ENCODE measurements at places on chromosomes 6 and 20.

DNA sequence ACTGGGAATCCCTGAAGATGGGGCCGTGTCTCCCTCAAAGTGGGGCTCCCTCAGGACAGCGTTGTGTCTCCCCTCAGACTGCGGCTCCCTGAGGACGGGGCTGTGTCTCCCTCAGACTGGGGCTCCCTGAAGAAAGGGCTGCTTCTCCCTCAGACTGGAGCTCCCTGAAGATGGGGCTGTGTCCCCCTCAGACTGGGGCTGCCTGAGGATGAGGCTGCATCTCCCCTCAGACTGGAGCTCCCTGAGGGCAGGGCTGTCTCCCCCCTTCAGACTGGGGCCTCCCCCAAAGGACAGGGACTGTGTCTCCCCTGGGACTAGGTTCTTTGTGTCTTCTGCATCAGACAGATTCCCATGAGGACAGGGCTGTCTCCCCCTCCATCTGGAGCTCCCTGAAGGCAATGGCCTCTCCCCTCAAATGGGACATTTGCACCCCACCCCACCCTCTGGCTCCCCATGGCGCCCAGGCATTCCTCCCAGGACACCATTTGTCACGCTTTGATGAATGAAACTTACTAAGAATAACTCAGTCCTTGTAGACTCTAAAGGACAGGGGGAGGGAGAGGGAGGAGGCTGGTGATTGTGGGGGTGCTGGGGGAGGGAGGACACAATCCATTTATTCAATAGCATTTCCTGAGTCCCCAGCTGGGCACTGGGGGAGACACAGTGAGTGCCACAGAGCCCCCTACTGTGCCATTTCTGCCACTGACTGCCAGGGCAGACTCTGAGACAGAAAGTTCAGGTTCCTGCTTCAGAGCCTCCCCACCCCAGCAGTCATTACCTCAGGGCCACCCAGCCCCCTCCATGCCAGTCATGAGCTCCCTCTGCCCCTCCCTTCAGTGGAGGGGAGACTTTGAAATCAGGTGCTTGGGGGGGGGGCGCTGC lies 122.4 kb downstream of the MRPL14 start:
- H3K4me1 ChIP-seq: peaks cover 20% of the 10 kb centered on the region
- H3K27ac ChIP-seq: no peak overlapping the region
- H3K36me3 ChIP-seq: no peaks in the 10 kb centered on the region

- H3K36me3 ChIP-seq: peaks cover 42% of the 10 kb centered on the region
- peaks cover 15% of the 10 kb centered on the region for H3K4me1 ChIP-seq
- no peaks in the 10 kb centered on the region for H3K27me3 ChIP-seq
- DNase-seq: no peak
- no peak overlapping the region for H3K27ac ChIP-seq
Observed at GRCh38 chr20:36825385-36826104, 50.4 kb upstream of the TLDC2 start.

GRCh38 chr20:60137657-60138245 lies 179.5 kb downstream of the CDH26 start:
- H3K4me1 ChIP-seq: no peaks in the 10 kb centered on the region
- no peaks in the 10 kb centered on the region for H3K27me3 ChIP-seq
- H3K27ac ChIP-seq: no peak overlapping the region

DNA sequence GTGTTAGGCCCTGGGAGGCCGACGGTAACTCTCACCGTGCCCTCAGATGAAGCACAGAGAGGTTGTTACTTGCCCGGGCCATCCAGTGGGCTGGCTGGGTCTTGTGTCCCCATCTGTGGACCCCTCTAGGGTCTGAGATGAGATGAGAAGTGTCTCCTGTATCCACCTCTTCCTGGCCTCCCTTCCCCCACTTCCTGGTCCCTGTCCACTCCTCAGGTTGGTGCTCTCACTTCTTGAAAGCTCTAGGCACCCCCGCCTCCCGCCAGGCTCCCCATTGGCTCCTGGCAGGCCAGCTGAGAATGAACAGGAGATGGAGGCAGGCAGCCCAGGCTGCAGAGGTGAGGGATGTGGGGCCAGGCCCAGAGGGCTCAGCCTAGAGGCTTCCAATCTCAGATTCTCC lies 1.5 kb downstream of the MMP24OS start:
- H3K27ac ChIP-seq: peak overlapping the region; percentile 99
- H3K4me1 ChIP-seq: peaks cover 22% of the 10 kb centered on the region
- peaks cover 43% of the 10 kb centered on the region for H3K36me3 ChIP-seq

DNA sequence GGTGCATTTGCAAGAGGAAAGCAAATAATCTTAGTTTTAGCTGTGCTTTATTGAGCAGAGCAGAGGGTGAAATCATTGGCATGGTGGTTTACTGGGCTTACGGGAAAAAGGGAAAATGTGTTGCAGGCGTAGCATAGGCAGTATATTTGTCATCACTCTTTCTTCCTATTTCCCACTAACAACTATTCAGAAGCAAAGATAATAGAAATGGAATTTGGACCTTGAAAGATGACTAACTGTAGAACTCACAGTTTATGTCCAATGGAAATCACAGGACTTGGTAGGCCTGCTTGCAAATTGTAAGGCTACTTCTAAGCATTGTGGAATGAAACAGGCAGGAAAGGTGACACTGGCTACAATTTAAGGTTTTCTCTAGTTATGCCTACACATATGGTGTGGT lies 611.9 kb upstream of the MAN1A1 start:
- no peak for DNase-seq
- H3K36me3 ChIP-seq: no peaks in the 10 kb centered on the region
- H3K4me1 ChIP-seq: no peaks in the 10 kb centered on the region
- H3K4me3 ChIP-seq: no peak overlapping the region

- no peak for DNase-seq
- peaks cover 7% of the 10 kb centered on the region for H3K27me3 ChIP-seq
- H3K27ac ChIP-seq: no peak overlapping the region
- no peaks in the 10 kb centered on the region for H3K4me1 ChIP-seq
Observed at GRCh38 chr6:16809753-16810358, 48.6 kb upstream of the ATXN1 start.

DNA sequence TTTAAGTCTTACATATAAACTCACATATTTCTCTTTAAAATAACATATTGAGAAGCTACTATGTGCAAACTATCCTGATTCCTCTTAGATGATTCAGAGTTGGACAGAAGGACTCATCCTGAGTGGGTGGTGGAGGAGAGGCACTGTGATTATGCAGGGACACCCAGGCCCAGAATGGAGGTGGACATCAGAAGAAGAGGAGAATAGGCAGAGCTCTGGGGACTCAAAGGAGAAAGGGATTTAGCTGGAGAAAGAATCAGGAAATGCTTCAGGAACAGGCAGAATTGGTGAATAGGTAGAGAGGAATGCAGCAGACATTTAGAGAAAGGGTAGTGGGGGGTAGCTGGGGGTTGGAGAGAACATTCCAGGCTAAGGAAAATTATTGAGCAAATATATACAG lies 17.4 kb downstream of the RCAN2 start:
- H3K27me3 ChIP-seq: peaks cover 10% of the 10 kb centered on the region
- no peaks in the 10 kb centered on the region for H3K4me1 ChIP-seq
- no peak overlapping the region for H3K4me3 ChIP-seq
- no peak overlapping the region for H3K27ac ChIP-seq
- DNase-seq: no peak
- H3K36me3 ChIP-seq: no peaks in the 10 kb centered on the region

DNA sequence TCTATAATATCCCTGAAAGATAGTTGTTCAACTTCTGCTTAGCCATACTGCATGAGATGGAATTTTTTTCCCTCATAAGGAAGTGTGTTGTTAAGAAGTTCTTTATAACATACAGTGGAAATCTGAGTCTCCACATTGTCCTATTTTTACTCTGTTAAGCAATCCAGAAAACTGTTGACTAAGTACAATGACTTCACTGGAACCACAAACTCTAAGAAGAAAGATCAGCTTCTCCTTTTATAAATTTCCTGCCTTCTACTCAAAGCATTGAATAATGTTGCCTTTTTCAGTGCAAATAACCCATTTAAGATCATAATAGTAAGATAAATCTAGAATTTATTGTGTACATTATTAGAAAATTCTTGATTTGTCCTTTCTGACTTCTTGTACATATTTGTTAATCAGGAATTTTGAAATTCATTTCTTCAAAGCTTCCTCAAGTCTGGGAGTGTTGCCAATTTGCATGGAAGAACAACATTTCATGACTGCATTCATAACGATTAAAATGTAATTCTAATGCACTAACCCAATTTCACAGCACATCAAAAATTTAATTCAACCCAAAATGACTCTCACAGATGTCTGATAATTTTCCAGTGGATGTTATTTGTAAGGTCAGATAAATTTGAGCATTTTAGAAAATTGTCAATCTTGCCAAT lies 45.6 kb upstream of the ANKEF1 start:
- H3K27ac ChIP-seq: no peak overlapping the region
- no peak overlapping the region for H3K4me3 ChIP-seq
- no peaks in the 10 kb centered on the region for H3K4me1 ChIP-seq
- H3K27me3 ChIP-seq: peaks cover 3% of the 10 kb centered on the region

DNA sequence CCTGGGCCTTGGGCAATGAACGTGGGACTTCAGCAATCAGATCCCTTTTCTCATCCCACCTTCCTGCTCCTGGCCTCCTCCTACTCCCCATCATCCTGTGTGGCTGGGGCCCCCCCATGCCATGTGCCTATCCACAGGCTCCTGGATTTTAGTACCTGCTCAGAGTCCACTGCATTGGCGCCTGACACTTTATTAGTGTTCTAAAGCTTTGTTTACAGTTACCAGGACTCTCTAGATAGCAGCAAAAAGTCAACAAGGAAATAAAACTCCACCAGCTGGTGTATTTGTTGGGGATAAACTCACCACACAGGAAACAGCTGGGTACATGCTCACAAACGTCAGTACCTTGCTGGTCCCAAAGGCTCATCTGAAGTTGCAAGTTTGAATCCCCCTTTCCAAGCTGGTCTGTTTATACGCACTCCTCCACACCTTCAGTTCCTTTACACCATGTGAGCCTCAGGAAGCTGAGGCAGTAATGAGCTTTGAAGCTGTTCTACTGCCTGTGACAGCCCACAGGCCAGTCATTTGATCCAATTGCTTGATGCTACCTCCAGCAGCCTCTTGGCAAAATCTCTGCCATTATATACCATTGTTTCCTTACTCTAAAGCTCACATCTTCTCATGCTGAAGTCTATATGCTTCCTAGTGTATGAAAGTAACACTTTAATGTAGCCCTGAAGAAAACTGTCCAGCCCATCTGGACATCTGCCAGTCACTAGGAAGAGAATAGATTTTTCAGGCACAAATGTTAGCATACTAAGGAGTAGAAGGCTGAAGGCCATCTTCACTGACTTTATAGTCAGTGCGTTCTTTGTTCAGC lies 76.6 kb downstream of the ANKEF1 start:
- no peak for DNase-seq
- H3K36me3 ChIP-seq: no peaks in the 10 kb centered on the region
- no peak overlapping the region for H3K27ac ChIP-seq
- H3K4me3 ChIP-seq: no peak overlapping the region

DNA sequence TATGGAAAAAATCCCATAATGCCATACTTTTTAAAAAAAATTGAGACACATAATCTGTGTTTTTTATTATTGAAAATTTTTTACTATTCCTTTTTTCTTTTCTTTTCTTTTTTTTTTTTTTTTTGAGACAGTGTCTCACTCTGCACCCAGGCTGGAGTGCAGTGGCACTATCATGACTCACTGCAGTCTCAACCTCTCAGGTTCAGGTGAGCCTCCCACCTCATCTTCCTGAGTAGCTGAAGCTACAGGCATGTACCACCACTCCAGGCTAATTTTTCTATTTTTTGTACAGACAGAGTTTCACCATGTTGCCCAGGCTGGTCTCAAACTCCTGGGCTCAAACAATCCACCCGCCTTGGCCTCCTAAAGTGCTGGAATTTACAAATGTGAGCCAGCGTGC lies 100.4 kb downstream of the AFG1L start:
- no peak for DNase-seq
- H3K4me1 ChIP-seq: peaks cover 5% of the 10 kb centered on the region

- peaks cover 2% of the 10 kb centered on the region for H3K27me3 ChIP-seq
- H3K36me3 ChIP-seq: no peaks in the 10 kb centered on the region
- H3K4me3 ChIP-seq: no peak overlapping the region
- H3K27ac ChIP-seq: no peak overlapping the region
- H3K4me1 ChIP-seq: no peaks in the 10 kb centered on the region
- no peak for DNase-seq
Observed at GRCh38 chr20:8385247-8385646, 253.2 kb downstream of the PLCB1 start.

GRCh38 chr6:88614316-88614877 lies 349.0 kb downstream of the RNGTT start:
- peaks cover 46% of the 10 kb centered on the region for H3K36me3 ChIP-seq
- H3K27ac ChIP-seq: peak overlapping the region; percentile 79
- H3K27me3 ChIP-seq: no peaks in the 10 kb centered on the region
- H3K4me3 ChIP-seq: peak overlapping the region; percentile 24

DNA sequence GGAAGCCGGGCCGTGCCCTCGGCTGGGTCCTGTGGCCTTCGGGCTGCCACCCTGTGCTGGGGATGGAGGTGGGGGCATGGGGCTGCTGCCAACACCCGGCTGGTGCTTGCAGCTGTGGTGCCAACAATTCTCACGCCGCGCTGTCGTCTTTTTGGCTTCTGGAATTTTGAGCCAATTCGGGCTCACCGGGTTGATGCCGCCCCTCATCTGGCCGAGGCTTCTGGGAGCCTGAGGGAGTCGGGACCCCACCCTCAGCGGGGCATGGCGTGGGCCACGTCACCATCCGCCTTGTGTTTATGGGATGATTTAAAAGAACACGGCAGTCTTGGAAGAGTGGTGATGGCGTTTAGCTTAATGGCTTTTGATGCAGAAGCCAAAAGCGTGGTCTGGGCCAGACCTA lies 8.7 kb upstream of the NPBWR2 start:
- no peaks in the 10 kb centered on the region for H3K36me3 ChIP-seq
- no peaks in the 10 kb centered on the region for H3K27me3 ChIP-seq
- H3K27ac ChIP-seq: no peak overlapping the region
- no peak for DNase-seq
- H3K4me3 ChIP-seq: no peak overlapping the region

GRCh38 chr6:157158897-157159296 lies 164.4 kb downstream of the TMEM242 start:
- H3K27me3 ChIP-seq: no peaks in the 10 kb centered on the region
- no peak for DNase-seq
- H3K27ac ChIP-seq: no peak overlapping the region

- no peak overlapping the region for H3K27ac ChIP-seq
- no peaks in the 10 kb centered on the region for H3K4me1 ChIP-seq
- no peaks in the 10 kb centered on the region for H3K36me3 ChIP-seq
- no peak for DNase-seq
- peaks cover 6% of the 10 kb centered on the region for H3K27me3 ChIP-seq
- H3K4me3 ChIP-seq: no peak overlapping the region
Observed at GRCh38 chr20:22480336-22480735, 104.0 kb downstream of the FOXA2 start.

GRCh38 chr6:5905431-5906339 lies 101.0 kb downstream of the NRN1 start:
- H3K36me3 ChIP-seq: no peaks in the 10 kb centered on the region
- H3K27ac ChIP-seq: no peak overlapping the region
- no peaks in the 10 kb centered on the region for H3K4me1 ChIP-seq
- H3K4me3 ChIP-seq: no peak overlapping the region
- no peak for DNase-seq
